ENCODE measurements at places on chromosomes 6 and 20.

- DNase-seq, result peak; percentile 22
These were observed 153.6 kb downstream of the VEGFA start for GRCh38 chr6:43923376-43924221.

- DNase-seq, result no peak
These were observed 4.1 kb downstream of the ZC3H12D start for GRCh38 chr6:149480502-149481280.

DNA sequence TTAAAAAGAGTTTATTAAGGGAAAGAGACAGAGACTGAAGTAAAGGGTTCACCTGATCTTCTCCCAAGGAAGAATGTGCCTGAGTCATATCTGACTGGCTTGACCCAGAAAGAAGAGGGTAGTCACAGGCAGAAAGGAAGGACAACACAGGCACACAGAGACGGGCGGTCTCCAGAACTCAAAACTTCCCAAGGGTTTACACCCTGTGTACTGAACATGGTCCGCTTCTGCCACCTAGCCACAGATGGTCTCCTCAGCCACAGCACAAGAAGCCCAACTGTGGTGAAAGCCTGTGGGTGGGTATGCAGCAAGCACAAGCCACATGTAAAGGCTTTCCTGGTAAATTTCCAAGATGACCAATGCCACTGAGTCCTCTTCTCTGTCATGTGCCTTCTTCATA is 17.2 kb downstream of the UNC5CL start:
- DNase-seq, result no peak

- DNase-seq, result no peak
These were observed 36.7 kb downstream of the MARCKS start for GRCh38 chr6:113893866-113894265.

- DNase-seq, result no peak
These were observed 45.1 kb downstream of the KHDC1L start for GRCh38 chr6:73180076-73180738.

- no peak for DNase-seq
These were observed 184.3 kb downstream of the TAF4 start for GRCh38 chr20:61881416-61881815.

DNA sequence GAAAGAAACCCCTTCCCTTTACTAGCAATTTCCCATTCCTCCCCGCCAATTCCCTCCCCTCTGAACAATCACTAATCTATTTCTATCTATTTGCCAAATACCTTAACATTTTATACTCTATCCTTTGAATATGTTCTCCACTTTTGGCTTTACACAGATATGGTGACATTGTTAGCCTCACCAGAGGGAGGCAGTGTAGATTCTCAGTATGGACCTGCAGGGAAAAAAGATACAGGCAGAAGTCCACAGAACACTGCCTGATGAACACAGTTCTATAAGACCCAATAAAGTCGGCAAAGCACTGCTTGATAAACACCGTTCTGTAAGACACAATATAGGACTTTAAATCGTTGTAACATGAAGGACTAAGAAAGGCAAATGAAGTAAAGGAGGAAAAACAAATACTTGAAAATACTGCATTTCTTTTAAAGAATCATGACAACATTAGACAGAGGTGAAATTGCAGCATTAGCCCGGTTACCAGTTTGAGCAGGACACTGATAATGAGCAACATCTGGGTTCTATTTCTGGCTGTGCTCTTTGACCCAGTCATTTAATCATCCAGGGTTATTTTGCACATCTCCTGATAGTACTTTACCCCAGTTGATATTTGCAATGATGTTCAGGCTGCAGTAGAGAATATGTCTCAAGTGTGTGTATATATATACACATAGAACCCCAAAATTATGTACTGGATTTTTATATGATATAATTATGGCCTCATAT is 296.8 kb downstream of the UTRN start:
- no peak for DNase-seq

- DNase-seq, result no peak
These were observed 206.8 kb upstream of the ARG1 start for GRCh38 chr6:131366223-131366622.

- peak; percentile 53 for DNase-seq
These were observed 18.7 kb downstream of the DEK start for GRCh38 chr6:18245642-18246041.

GRCh38 chr6:112439010-112439409 is 91.9 kb downstream of the RFPL4B start:
- no peak for DNase-seq

DNA sequence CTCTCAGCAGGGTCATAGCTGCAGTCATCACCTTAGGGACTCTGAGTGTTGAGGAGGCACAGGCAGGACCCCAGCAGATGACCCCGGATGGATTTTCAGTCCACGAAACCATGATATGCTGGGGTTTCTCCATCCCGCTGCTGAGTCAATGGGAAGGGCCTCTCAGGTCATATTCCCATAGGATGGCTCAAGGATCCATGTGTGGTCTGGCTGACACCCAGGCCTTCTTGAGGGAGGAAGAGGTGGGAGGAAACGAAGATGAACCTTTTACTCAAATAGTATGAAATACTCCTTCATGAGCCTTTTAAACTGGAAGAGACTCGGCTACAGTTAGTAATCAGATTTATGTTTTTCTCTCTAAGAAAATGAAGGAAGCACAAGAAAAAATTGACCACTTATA is 10.3 kb upstream of the RALY start:
- no peak for DNase-seq

- DNase-seq, result no peak
These were observed 110.7 kb downstream of the DACT2 start for GRCh38 chr6:168208854-168209253.

Data from stimulated activated CD4-positive, alpha-beta T cell treated with anti-CD3 and anti-CD28 coated beads, Interleukin-1b, Interleukin-23, amount 100 ng/mL, for 48 hours (primary cell).